ENCODE measurements at places on chromosomes 7 and 10.
A peak's percentile ranks its signal among the peaks of the same experiment; 100 is the strongest.

- peak; percentile 56 for DNase-seq
These were observed at the start of gene HTR7 for GRCh38 chr10:90857635-90858460. Gene HTR7, minus strand, starts transcription at chr10:90858039. Its CDS starts 368 bp downstream, at chr10:90857671.

- DNase-seq, result no peak
These were observed 3.0 kb upstream of the MCM10 start for GRCh38 chr10:13158401-13158800.

DNA sequence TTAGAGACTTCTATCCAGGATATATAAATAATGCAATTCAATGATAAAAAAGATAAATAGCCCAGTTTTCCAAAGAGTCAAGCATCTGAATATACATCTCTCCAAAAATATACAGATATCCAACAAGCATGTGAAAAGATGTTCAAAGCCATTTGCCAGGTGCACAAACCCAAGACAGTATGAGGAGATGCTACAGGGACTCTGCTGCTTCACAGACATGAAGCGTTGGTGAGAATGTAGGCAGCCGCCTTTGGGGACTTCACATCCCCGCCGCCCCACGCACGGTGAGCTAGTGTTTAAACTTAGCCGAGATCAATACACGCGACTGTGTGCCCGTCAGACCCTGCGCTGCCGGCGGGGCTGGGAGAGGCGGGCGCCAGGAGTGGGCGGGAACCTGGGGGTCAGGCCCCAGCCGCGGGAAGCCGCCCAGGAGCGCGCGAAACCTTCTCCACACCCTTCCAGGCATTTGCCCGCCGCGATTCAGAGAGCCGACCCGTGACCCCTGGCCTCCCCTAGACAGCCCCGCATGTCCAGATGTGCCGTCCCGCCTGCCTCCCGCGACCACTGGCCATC is 927 bp upstream of the ALOX5 start:
- DNase-seq, result no peak

DNA sequence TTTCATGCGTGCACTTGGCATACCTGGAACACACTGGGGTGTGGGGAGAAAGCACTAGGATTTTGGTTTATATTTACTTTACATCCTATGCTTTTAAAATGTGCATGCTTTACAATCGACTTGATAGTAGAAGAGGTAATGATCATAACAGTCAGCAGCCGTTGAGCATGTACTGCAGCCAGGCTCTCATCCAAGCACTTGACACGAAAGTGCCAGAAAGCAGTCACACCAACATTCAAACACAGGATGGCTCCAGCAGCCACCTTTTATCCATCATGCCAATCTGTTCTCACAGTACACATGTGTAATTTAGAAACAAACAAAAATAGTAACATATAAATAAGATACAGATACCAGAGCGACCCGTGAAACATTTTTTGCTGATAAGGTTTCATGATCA is 1.2 kb upstream of the FAM241B start:
- DNase-seq, result no peak

- DNase-seq, result no peak
These were observed 25.5 kb downstream of the UPP1 start for GRCh38 chr7:48114589-48114988.

GRCh38 chr10:59880971-59881510 is 25.3 kb downstream of the CCDC6 start:
- DNase-seq, result no peak

DNA sequence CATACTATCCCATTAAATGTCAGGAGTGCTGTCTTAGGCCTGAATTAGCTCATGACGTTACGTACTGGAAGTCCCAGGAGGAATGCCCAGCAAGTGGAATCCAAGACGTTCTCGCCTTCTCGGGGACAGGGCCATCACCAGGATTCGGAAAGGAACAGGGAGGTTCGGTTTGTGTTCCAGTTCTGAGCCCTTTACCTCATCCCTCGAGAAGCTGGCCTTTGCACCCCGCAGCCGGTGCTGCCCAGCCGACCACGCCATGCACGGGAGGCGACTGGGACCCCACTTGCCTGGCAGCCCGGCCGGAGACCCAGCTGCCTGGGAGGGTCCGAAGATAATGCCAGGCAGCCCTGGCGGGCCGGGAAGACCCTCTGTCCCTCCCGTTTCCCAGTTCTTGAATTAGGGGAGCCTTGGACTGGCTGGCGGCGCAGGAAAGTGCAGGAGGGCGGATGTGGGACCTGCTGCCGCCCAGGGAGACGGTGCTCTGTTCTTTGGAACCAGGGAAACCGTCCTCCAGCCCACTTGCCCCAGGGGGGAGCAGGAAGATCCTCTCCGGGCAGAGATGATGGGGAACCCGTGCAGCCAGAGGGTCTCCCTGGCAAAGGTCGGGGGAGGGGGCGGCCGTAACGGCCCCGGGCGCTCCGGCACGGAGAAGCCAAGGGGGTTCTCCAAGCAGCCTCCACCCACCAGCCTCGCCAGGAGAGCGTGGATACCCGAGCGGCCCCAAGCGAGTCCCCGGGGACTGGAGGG is 671 bp upstream of the CHST3 start:
- no peak for DNase-seq

DNA sequence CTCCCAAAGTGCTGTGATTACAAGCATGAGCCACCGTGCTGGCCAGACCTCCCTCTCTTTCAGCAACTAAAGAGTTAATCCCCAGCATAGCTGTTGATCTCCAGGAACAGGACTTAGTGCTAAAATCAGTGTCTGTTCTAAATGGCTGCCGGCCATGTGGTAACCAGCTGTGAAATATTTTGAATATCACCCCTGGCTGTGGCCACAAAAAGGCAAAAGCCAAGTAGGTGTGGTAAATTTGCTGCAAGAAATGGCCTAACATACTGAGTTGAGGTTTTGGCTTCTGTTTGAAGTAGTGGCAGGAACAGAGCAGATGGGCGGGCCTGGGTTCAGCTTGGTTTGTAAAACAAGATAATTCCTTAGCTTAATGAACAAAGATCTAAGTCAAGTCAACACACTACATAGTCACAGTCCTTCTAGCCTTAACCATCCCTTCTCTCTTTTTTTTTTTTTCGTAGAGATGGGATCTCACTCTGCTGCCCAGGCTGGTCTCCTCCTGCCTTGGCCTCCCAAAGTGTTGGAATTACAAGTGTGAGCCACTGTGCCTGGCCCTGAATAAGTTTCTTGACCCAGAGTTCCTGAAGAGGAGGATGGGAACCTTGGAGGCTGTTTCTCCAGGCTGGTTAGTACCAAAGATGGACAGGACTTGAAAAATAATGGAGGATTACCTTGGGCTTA is 22.7 kb upstream of the AGFG2 start:
- no peak for DNase-seq

GRCh38 chr10:70405037-70405824 is 1.3 kb downstream of the EIF4EBP2 start:
- DNase-seq, result peak; percentile 84

- DNase-seq, result peak; percentile 85
These were observed 25.5 kb downstream of the PRR15 start for GRCh38 chr7:29588900-29589696.

DNA sequence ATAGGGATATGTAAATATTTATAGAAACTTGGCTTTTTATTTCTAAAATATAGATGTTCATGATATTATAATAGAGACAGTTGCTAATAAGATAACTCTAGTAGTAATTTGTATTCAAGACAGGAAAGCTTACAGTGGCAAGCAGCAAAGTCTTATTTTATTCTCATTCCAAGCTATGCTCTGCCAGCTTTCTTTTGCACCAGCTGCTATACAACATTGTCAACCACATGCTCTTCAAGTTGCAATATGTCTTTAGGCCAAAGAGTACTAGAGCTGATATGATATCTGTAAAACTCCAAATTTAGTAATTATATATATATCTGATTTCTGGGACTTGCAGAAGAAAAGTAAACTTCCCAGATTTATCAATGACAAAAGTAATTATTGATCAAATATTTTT is 350.1 kb downstream of the HGF start:
- DNase-seq, result no peak

DNA sequence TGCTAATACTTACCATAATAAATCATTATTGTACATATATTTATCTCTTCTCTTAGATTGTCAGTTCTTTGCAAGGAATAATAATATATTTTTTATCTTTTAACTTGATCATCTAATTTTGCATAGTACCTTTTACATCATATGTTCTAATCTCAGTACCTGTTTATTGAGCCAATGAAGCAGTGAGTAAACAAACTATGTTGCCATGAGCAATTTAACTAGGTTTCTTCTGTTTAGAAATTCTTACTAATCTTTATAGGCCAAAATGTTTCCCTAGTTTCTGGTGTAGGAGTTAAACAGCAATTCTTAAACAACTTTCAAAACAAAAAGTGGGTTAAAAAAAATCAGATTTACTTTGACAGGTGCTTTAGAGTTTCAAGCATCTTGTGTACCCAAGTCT is 61.3 kb downstream of the PHYHIPL start:
- no peak for DNase-seq

DNA sequence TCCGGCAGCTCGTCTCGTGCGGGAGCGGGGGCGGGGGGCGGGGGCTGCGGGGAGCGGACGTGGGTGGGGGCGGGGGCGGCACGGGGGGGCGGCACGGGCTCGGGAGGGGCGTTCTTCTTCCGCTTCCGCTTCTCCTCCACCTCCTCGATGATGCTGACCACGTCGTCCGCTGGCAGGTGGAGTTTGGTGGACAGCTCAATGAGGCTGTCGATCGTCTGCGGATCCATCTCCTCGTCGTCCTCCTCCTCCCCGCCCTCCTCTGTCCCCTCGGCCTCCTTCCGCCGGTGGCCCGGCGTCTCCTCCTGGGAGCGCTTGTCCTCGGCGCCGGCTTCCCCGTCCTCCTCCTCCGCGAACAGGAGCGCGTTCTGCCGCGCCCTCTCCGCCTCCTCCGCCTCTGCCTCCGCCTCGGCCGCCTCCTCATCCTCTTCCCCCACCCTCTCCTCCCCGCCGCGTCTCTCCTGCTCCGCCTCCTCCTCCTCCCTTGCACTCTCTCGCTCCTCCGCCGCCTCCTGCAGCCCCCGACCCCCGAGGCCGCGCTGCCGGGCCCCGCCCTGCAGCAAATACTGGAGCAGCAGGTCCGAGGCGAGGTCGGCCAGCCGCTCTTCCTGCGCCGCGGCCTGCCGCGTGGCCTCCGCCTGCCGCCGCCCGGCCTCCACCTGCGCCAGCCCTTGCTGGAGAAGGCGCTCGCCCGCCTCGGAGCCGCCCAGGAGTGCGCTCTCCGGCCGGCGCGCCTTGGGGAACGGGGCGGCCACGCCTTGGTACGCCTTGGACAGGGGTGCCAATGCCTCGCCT is 1.9 kb downstream of the VGF start:
- DNase-seq, result no peak

DNA sequence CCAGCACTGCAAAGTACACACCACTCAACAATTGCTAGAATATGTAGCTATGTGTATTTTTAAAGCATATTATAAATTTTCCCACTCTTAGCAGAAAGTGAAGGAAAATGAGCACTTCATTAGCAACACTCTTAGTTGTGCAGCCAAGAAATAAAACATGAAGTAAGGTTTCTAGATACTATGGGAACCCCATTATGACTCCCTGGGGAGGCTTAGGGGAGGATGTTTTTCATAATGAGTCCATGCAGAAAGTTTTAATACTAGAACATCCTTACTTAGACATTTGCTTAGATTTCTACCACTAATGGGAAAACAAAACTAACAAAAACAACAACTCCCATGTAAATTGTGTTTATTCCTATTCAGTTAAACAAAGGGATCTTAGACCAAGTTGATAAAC is 148.4 kb upstream of the HDAC9 start:
- DNase-seq, result no peak

DNA sequence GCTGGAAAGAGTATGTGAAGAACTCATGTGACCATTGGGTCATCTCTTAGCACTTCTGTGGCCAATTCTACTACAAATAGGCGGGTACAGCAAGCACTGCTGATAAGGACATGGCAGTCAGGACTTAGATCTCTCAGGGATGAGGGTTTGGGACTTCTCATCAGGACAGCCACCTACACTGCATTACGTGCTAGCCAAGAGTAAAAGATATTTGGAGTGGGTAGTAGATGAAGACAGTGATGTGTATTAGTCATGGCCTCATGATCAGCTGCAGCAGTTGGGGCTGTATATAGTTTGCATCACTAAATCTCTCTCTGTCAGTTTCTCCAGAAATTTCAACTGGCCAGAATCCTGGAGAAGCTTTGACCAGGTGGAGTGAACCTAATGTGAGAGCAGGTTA is 9.2 kb downstream of the TAS2R60 start:
- peak; percentile 68 for DNase-seq

DNA sequence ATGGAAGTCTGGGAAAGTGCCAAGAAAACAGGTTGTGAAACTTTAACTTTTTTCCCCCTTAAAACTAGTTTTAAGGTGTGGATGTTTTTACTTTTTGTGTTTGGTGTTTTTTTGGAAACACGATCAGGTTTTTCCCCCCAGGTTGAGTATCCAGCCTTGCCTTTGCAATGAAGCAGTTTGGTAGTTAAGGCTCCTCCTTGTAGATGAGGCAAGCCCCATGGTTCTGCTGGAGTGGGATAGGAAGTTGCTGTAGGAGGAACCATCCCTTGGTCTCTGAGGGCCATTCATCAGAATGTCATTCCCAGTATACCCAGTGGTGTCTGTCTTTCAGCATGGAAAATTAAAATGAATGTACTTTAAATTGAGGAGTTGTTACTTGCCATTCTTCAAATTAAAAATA is 2.7 kb downstream of the CUL1 start:
- peak; percentile 38 for DNase-seq

DNA sequence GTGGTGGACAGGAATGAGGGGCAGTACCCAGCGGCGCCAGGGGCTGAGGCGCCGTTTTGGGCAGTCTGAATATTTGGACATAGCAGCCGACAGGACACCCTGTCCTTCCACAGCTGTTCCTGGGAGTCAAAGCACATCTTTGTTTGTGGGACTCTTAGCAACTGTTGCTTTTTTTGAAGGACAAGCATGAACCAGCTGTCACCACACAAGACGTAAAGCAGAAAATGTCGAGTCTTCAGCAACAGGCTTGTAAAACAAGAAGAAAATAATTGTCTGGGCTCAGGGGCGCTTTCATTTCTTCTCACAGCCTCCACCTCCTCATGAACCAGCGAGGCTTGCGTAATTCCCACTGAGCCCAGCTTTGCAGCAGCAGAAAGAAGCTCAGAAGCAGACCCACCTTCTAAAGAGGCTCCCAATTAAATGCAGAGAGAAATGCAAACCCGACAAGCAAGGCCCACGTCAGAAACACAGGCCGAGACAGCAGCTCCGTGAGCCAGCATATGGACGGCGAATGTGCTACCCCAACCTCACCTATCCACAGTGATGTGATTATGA is 68.9 kb upstream of the DNAAF5 start:
- no peak for DNase-seq

- no peak for DNase-seq
These were observed 99.8 kb downstream of the ODAD2 start for GRCh38 chr10:27899058-27899457.
